ENCODE measurements at places on chromosomes 11 and 22.

DNA sequence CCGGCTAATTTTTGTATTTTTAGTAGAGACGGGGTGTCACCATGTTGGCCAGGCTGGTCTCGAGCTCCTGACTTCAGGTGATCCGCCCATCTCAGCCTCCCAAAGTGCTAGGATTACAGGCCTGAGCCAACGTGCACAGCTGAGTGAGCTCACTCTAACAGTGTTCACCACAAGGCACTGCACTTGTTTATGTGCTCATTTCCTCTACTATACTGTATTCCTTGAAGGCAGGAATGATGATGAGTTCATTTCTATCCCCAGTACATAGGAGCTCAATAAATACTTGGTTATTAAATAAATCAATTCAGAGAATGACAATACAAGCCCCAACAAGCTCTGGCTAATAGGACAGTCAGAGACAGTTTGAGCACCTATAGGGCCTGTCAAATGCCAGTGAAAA, 29.1 kb downstream of the ALG8 start:
- DNase-seq: no peak

GRCh38 chr22:39148026-39148726, 4.3 kb downstream of the CBX7 start:
- no peak for DNase-seq

DNA sequence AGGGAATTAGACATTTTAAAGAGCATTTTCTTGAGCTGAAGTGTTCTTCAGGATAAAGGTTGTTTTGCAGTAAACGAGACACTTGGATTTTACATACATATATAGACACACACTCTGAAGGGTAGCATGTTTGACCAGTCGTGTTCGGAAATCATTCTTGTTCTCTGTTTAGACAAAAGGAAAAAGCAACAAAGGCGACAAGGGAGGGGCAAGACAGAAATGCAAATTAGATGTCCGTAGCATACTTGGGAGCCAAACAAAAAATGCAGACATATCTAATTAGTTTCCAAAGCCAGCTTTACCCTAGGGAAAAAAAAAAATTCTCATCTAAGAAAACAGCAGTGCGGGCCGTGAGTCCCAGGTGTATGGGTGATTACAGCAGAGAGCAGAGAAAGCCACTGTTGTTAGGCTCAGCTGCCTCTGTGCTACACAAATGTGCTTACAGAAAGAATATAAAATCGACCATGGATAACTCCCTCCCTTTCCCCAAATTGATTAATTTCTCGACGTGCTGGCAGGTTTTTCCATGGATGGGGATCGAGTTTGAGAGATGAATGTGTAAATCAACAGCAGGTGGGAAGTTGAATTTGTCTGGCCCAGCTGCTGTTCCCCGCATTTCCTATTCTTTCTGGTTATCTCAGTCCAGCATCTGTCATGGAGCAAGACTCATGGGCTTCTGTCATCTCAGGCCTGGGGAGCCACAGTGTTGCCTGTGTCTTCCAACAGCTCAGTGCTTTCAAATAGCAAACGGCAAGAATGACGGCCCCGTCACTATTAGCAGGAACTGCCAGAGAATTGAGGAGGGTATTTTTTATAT, 176.5 kb upstream of the TTC12 start:
- DNase-seq: no peak

DNA sequence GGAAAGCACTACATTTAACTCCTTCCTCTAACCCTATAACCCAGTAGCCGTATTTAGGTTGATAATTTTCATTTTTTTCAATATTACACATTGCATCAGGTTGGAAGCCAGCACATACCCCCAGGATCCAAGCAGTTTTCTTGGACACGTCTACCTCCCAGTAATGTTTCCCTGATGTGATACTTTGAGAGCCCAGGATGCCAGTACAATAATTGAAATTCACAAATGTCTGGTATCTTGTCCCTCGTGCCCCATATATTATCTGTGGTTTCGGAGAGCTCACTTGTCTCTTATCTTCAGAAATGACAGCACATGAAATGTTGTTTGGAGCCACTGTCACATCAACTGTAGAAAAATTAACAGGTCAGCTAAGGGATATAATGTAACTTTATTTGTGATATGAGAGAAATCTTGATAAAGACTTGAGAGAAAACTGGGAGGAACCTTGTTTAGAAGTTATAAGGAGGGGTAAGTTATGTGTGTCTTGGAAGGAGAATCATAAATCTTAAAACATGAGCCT, 19.8 kb downstream of the TRIM5 start:
- no peak for DNase-seq

GRCh38 chr22:45919504-45920286, 57.3 kb downstream of the WNT7B start:
- DNase-seq: no peak

- DNase-seq: no peak
Observed at GRCh38 chr11:88013508-88014065, 161.7 kb downstream of the RAB38 start.
